Activated CD4-positive, alpha-beta T cell treated with anti-CD3 and anti-CD28 coated beads for 48 hours (primary cell): ENCODE measurements at places on chromosomes 6 and 20.
A peak's percentile ranks its signal among the peaks of the same experiment; 100 is the strongest.

DNA sequence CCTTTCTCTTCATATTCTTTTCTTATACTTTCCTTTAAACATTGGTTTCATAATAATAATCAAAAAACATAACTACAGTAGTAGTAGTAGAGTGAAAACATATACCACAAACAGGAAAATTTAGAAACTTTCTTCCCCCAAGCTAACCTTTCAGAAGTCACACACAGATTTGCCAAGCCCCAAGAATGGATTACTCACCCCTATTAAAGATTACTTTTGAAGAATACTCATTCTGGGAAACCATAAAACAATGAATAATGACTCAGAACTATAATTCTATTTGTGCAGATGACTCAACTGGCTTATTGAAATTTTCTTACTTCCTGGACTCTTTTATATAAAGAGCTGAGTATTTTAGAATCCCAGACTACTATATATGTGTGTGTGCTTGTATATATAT is 119.4 kb upstream of the GJE1 start:
- DNase-seq = peak; percentile 4

DNA sequence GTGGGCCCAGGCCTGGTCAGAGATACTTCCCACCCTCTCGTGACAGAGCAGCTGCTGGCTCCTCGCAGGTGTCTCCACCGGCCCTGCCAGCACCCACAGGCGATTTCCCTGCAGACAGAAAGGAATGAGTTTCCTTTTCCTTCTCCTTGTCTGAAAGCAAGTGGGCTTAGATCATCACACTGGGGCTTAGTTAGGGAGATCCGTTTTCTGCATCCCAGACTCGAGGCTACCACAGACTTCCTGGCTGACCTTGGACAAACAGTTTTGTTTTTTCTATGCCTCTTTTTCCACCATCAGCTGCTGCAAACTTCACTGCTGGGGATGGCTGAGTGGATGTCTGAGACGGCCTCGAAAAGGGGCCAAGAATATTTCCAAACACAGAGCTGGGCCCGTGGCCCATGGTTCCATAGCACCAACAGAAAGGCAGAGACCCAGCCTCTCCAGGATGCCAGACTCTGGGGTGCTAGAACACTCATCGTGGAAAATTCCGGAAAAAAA is 86.5 kb downstream of the BANF2 start:
- DNase-seq = no peak

- peak; percentile 7 for DNase-seq
Observed at GRCh38 chr6:47698342-47698787, at the start of gene ADGRF4. TSS of gene ADGRF4 (plus strand) at chr6:47698580. CDS start at chr6:47707246, 8,666 bp downstream.

DNA sequence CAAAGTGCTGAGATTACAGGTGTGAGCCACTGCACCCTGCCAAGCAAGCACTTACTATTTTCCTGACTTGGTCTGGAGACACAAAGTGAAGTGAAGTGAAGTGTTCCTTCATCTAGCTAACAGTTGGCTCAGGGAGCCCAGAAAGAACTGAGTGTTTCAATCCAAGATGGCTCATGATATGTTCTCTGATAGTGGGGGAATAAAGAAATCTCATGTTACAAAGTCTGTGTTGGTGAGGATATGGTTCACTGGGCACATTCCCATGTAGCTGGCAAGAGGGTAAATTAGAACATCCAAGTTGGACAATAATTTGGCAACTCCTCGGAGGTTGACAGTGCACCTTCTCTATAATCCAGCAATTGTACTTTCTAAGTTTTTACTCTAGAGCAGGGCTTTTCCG is 5.0 kb upstream of the ITPR3 start:
- DNase-seq = no peak

- no peak for DNase-seq
Observed at GRCh38 chr6:88311561-88311960, 145.4 kb upstream of the CNR1 start.

GRCh38 chr20:22556565-22557056 is 27.8 kb downstream of the FOXA2 start:
- DNase-seq = no peak

- peak; percentile 79 for DNase-seq
Observed at GRCh38 chr6:135114355-135115145, 59.9 kb upstream of the HBS1L start.

GRCh38 chr6:28900577-28901256 is 23.1 kb downstream of the TRIM27 start:
- DNase-seq = no peak

GRCh38 chr6:129599467-129599866 is 110.5 kb downstream of the ARHGAP18 start:
- DNase-seq = no peak
